ENCODE measurements at places on chromosomes 4 and X.

DNA sequence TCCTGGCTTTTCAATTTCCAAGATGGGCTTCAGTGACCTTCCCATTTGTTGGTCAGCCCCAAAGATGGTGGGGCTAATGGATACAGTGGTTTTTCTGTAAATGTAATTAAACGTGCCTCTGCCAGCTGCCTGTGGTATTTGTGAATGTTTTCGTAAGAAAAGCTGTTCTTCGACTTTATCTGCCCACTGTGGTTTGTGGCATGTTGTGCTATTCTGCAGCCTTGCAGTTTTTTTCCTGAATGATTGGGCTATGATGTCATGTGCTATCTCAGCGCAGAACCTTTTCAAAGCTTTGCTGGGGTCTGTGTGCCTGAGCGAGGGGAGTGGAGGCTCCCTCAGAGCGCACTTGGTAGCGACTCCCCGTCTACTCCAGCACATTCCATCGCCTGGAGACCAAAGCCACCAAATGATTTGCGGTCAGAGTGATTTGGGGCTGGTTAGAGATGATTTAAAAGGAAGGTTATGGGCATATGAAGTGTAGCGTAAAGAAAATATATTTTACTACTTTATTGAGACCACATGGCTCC, 137.5 kb downstream of the PALLD start:
- DNase-seq: no peak

DNA sequence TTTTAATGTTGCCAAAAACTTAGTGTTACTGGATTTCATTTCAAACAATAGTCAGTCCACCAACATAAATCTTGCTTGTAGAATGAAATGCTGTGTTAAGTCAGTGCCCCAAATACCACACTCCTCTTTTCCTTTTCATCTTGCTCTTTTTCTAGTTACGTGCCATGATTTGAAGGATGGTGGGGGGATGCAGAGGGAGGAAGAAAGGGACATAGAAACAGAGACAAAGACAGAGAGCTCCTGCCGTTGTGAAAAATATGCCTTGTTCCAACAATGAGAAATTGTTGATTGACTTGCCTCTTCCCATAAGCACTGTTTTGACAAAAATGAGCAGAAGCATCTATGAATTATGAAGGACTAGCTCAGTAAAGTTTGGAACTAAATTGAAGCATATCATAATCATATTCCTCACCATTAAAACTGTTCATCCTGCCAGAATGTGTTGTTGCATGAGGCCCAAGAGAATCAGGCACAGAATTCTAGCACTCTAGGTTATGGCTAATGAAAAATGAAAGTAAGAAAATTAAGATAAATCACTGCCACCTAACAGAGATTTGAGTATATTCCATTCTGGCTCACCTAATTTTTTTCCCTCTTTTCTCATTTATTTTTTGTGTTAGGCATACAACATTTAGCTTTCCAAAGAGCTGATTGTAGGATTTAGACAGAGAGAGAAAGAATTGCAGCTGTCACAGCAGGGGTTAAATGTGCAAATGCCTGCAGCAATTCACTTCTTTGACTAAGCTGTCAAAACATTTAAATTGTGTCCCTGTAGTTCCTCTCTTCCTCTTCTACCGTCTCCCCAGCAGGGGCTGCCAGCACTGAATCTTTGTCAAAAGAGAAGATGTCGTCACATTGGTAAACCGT, 111.6 kb upstream of the PTPN13 start:
- DNase-seq: no peak

DNA sequence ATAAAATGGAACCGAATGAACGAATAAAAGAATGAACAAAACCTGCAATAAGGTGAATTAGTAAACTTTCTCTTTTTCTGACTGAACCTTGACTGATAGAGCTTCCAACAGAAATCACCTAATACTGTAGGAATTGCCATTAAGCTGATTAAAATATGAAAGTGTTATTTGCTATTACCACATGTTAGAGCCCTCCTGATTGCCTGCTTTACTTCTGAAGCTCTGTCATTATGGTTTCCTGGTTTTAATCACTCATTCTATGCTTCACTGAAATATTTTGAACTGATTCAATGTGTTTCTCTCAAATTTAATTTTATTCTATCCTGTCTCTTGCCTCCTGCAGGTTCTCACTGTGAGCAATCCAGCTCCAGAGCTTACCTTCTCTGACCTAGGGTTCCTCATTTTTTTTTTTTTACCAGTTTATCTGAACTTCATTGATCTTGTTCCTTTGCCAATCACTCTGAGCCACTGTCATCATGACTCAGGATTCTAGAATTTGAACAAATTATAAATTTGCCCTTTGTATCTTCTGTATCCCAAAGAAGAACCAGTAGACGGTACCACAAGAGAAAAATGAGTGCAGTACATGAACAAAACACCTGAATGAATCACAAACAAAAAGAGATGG, 48.1 kb upstream of the UGT2B15 start:
- no peak for DNase-seq

GRCh38 chr4:168621806-168622589, 125.1 kb downstream of the PALLD start:
- no peak for DNase-seq

DNA sequence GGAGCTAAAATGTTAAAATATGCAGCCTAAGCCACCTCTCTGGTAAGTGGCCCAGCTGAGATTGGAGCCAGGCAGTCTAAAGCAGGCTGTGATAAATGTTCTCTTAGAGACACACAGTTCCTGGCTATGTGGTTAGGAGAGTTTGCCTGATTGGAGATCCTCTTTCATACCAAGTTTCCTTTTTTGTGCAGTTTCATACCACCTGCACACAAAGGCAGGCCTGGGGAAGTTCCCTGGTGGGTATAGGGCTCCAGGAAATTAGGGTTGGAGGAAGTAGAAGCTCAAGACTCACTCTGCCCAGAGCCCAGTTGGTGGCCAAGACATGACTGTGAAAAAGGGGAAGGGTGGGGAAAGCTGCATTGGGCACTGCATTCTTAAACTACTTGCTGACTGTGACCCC, 16.9 kb downstream of the CYBB start:
- DNase-seq: no peak

GRCh38 chrX:77786365-77786680, 307 bp upstream of the ATRX start:
- no peak for DNase-seq

DNA sequence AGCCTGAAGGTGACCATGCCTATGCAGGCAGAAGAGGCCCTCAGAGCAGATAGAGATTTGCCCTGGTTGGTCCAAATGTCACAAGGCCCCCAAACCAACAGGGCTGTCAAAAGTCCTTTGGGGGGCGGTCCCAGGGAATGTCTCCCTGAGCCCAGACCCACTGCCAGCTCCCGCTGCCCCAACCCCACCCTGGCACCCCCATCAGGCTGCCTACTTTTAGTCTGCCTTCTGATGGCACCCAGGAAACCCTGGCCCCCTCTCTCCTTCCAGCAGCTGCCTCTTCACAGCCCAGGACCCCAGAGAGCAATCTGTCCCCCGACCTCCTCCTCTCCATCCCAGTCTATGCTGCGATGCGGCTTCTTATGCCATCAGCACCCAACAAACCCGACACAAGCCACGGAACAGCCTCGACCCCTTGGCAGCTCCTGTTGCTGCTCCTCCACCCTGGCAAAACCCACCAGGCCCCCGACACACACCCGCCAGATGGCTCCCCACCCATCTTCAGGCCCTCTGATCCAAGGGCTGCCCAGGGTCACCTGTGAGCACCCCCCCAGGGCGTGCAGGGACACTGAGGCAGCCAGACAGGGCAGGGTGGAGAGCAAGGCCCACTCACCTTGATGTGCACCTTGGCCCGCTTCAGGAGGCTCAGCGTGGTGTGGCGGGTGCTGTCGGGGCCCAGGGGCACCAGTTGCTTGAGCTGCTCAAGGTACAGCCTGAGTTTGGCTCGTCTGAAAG, 9.9 kb downstream of the MXD4 start:
- DNase-seq: no peak

GRCh38 chrX:149682956-149683947, 28.6 kb upstream of the MAGEA11 start:
- DNase-seq: no peak

- DNase-seq: no peak
Observed at GRCh38 chrX:13900351-13900750, 83.5 kb upstream of the GPM6B start.

GRCh38 chrX:49247916-49248811, 12.9 kb downstream of the CCDC22 start:
- DNase-seq: no peak

GRCh38 chr4:72935462-72935861, 134.1 kb downstream of the COX18 start:
- DNase-seq: no peak

DNA sequence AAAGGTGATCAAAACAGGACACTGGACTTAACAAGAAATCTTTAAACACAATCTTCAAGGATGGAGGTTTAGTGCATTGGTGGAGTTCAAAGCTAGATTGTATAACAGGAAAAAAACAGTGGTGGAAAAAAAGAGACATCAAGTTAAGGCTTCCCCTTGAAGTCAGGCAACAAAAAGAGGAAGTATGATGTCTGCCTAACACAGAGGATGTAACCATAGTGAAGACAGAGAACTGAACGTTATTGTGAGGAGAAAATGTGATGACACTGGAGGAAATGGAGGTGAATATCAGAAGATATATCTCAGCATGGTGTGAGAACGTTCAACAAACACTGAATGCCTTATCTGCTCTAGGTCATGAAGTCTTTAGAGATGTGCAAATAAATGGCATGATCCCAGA, 192.4 kb upstream of the AR start:
- no peak for DNase-seq

DNA sequence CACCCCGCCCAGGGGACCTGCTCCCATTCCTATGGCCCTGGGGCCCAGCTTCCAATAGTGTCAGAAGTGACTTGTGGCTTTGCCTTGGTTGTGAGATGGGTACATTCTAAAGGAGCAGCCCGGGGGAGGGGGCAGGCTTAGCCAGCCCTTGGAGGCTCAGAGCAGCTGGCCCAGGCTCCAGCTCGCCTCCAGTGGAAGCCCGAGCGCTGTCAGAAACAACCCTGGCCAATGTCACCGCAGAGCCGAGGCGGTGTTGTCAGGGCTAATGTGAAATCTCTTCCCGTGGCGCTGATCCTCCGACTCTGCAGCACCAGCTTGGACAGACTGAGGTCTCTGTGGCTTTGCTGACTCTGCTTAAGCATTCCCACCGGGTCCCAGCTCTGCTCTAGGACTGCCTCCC, 29.2 kb upstream of the ZNF81 start:
- no peak for DNase-seq

DNA sequence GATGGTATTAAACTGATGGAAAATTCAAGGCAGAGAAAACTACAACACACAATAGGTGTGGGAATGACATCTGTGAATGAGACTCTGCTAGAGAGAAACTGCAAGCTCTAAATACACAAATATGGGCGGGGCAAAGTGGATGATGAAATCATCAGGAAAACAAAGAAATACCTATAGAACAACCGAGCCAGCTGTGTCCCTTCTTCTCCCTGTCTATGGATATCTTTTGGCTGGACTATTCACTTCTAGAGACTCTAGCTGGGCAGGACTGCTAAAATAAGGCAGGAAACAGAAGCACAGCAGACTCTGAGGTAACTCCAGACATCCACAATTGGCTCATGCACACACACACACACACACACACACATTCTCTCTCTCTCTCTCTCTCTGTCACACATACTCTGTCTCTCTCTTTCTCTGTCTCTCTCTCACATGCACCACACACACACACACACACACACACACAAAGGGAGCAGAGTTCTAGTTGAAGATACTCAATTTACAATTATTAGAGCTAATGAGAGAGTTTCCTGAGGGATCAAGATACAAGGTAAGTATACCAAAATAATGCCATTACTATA, 27.2 kb upstream of the EDNRA start:
- DNase-seq: no peak

GRCh38 chr4:67581208-67581857, 22.8 kb downstream of the STAP1 start:
- no peak for DNase-seq

- DNase-seq: no peak
Observed at GRCh38 chr4:48778431-48779094, 1.5 kb downstream of the FRYL start.

DNA sequence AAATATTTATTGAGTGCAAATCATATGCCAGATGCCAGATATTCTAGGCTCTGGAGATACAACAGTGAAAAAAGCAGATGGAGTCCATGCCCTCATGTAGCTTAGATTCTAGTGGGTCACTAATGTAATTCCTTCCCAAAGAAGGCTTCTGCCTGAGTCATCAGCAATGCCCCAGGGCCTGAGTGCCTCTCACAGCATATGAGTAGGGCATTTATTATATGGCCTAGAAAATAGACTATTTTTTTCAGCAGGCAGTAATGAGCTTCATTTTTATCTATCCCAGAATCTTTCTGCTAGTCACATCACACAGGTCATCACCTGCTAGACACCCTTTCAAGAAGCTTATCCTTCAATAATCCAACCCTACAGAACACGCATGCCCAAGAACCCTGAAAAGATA, 22.3 kb downstream of the TMEM31 start:
- DNase-seq: no peak

DNA sequence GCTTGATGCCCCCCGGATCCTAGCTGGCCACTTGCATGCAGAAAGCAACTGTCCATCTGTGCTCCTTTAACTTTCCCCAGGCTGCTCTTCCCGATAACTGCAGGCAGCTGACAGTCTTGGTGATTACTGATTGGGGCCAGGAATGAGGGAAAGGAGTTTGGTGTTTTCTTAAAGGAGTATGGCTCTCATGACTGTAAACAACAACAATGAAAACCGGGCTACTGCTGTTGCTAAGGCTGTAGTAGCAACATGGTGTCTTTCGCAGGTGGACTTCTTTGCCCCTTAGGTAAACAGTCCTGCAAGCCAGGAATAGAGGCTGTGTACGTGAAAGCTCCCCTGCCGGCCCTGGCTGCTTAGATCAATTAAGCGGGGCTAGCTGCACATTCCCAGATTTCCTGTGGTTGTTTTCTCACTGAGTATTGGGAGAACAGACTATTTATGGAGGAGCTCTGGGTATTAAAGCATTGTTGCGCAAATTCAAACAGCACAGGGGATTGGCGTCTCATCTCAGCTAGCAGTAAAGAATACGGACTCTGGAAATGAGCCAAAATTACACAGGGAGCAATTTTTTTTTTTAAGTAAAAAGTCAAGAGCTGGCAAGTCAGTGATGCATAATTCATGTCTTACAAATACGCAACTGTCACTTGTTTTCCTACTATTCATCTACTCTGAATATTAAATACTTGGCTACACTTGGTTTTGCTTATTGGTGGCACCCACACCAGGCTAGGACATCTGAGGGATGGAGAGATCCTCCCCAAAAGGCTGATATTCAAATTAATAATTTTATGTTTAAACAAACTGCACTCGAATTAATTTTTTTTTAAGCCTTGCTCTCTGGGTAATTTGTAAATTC, 61.6 kb upstream of the NAP1L5 start:
- no peak for DNase-seq

DNA sequence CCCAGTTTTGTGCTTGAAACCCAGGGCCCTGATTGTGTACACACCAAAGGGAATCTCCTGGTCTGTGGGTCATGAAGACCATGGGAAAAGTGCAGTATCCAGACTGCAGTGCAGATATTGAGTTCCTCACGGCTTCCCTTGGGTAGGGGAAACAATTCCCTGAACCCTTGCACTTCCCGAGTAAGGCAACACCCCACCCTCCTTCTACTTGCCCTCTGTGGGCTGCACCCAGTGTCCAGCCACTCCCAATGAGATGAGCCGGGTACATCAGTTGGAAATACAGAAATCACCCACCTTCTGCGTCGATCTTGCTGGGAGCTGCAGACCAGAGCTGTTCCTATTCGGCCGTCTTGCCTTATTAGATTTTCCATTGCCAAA, 134.2 kb downstream of the FNIP2 start:
- DNase-seq: no peak

- DNase-seq: no peak
Observed at GRCh38 chrX:30835373-30835772, 53.7 kb downstream of the TAB3 start.

- no peak for DNase-seq
Observed at GRCh38 chr4:6910340-6910959, 824 bp downstream of the TBC1D14 start.

All from stimulated activated CD4-positive, alpha-beta T cell treated with anti-CD3 and anti-CD28 coated beads, Interleukin-1b, Interleukin-23, amount 100 ng/mL, for 1 hour (primary cell).